ENCODE measurements at places on chromosomes 7 and 10.

DNA sequence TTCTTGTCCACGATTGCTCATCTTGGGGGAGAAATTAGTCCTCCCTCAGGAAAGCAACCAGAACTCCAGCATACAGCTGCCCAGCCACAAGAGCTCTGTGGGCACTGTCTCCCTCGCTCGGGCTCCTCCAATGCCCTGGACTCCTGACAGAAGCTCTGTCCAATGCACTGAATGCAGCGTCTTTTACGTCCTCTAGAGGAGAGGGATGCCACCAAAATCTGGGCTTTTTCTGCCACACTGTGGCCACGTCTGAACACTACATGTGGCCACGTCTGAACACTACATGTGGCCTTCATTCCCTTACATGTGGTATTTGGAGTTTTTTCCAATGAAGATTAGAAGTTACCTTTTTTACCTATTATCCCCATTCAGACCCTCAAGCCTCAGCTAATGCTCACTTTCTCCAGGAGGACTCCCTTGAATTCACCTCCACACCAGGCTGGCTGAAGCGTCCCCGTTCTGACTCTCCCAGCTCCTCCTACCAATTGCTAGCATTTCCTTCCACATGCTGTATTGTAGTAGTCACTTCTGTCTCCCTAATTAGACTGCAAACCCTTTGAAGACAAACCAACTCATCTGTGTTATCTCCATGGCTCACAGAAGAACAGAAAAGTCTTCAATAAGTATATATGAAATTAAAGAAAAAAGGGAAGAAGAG, 134.3 kb upstream of the PDE1C start:
- DNase-seq: peak; percentile 68

- DNase-seq: no peak
These were observed 111.5 kb downstream of the NPY start for GRCh38 chr7:24395512-24395911.

- DNase-seq: peak; percentile 88
These were observed at the start of gene BICC1 for GRCh38 chr10:58512491-58513187. Gene BICC1 (plus strand): TSS chr10:58512872. CDS start chr10:58513144, 272 bp downstream.

- DNase-seq: no peak
These were observed 221.6 kb downstream of the STK31 start for GRCh38 chr7:23931633-23932032.

GRCh38 chr10:45526309-45526905, 146.2 kb downstream of the ZFAND4 start:
- DNase-seq: no peak

GRCh38 chr10:12938271-12938670, 63.2 kb downstream of the CCDC3 start:
- no peak for DNase-seq

- no peak for DNase-seq
These were observed 1.7 kb upstream of the TBX20 start for GRCh38 chr7:35255443-35256255.

DNA sequence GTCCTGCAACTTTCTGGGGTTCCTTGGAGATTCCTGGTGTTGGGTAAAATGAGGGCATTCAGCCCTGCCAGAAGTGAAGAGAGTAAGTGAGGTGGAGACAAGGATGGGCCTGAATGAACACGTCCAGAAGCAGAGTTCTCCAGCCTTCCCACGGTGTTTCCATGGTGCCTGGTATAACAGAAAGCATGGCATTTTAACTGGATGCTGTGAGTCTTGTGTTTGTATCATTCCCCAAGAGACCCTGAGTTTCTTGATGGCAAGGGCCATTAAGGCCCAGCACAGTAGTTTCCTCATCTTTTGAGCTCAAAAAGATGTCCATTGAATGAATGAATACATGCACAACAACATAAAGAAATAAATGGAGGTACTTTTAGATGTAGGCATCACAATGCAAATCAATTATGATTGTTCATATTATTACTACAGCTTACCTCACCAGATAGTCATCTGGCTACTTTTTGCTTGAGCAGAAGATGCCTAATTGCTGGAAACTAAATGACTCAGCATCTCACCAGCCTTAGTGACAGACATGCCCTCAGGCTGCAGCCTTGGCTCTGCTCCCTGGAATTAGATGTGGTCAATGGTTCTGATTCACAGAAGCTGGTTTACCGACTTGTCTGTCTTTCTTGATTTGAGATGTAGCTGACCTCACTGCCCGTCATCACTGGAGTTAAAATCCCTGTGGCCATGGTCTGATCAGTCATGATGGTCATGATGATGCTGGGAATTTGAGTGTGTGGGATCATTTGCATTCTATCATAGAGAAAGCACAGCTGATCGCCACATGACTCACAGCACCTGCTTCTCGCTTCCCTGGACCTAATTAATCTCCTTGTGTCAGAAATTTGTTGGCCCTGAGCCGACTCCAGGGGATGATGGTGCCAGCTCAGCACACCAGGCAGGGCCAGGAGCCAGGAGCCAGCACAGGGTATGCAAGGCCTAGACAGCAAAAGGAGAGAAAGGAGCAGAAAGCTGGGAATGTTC, 83.9 kb downstream of the CXCL12 start:
- no peak for DNase-seq

- DNase-seq: no peak
These were observed 217.7 kb downstream of the TMEM178B start for GRCh38 chr7:141291541-141291940.

DNA sequence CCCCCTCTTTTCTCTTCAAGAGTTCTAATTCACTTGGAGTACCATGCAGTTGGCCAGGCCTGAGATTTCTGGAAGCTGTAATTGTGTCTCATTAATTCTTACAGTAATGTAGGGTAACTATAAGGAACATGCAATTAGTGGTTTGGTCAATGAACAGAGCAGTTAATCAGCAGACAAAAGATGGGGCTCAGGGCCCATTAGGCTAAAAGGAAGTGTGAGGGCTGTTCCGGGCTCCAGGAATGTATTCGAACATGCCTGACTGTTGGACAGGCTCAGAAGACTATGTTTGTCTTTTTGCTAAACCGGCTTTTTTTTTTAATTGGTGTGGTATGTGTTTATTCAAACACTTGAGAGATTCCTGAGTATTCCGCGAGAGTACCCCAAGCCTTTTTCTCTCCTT, 42.5 kb upstream of the FZD8 start:
- DNase-seq: no peak

- no peak for DNase-seq
These were observed 198.2 kb downstream of the PON1 start for GRCh38 chr7:95126053-95126709.

DNA sequence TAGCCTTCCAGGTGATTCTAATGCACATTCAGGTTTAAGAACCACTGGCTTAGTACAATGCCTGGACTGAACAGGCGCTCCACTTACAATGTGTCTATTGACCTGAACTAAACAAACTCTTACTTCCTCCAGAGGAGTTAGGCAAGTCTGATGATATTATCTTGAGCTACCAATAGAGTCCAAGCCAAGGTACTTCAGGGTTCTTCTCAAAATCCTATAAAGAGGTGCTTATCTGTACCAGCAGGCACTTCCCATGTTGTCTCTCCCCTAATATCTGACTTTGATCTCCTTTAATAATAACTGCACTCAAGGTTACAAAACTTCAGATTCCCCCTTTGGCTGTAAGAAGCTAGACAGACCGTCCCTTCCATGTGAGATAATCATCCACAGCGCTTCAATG, 157.0 kb upstream of the SVIL start:
- DNase-seq: no peak

DNA sequence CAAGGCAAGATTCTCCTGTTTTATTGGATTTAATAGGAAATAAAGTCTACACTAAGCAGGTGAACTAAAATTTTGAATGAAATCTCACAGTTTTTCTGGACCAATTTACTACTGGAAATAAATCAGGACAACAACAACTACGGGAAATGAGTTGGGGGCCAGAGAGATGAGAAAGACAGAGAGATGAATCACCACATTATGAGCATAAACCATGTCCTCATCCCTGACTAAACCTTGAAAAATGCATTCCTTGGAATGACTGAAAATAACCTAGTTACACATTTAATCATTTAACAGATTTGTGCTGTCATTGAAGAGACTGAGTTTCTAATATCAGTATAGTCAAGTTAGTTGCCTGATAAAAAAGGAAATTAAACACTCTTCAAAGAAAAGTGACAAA, 608.4 kb upstream of the KCND2 start:
- no peak for DNase-seq

DNA sequence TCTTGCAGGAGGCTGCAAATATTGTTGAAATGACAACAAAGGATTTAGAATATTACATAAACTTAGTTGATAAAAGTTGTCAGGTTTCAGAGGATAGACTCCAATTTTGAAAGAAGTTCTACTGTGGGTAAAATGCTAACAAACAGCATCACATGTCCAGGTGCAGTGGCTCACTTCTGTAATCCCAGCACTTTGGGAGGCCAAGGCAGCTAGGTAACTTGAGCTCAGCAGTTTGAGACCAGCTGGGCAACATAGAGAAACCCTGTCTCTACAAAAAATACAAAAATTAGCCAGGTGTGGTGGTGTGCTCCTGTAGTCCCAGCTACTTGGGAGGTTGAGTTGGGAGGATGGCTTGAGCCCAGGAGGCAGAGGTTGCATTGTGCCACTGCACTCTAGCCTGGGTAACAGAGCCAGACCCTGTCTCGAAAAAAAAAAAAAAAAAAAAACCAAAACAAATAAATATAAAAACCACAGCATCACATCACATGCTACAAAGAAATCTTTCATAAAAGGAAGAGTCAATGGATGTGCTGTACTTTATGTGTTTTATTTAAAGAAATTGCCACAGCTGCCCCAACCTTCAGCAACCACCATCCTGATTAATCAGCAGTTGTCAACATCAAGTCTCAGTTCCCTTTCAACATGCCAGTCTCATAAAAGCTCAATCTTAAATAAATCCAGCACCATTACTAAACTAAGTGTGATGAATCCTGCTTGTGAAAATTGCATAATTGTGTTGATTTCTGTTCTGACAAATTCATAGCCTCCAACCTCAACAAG, 83.2 kb upstream of the MBL2 start:
- DNase-seq: no peak

GRCh38 chr10:35426657-35427056, 90.3 kb downstream of the CCNY start:
- no peak for DNase-seq

DNA sequence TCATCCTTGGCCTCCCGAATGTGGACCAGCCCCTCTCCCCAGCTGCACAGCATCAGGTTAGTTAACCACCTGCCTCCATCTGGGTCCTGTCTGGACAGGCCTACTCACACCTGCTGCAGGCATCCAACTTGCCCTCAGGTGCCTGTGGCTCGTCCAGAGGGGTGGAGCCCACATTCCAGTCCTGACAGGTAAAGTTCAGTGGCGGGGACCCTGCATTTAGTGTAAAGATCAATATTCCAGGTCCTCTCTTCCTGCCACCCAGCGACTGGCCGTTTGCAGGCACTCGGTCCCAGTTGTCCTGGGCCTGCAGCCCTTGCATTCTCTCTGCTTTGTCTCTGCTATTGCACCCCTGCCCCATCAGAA, 15.0 kb downstream of the HTRA1 start:
- DNase-seq: no peak

GRCh38 chr10:491667-492424, 197.6 kb downstream of the DIP2C start:
- no peak for DNase-seq

DNA sequence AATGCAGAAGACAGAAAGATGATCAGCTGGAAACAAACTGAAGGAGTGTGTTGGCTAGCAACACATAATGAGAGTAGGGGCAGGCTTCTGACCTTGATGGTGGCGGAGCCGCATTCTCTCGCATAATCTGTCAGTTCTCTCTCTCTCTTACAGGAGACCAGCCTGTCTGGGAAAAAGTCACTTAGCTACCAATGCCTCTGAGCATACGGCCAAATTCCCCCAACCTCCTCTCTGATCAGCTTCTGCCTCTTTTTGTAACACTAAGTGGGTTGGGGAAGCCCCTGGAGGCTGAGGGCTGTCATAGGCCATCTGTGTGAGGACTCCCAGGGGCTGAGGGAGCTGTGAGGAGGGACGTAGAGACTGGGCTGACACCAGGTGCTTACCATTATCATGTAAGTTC, 104.6 kb downstream of the HIPK2 start:
- no peak for DNase-seq

DNA sequence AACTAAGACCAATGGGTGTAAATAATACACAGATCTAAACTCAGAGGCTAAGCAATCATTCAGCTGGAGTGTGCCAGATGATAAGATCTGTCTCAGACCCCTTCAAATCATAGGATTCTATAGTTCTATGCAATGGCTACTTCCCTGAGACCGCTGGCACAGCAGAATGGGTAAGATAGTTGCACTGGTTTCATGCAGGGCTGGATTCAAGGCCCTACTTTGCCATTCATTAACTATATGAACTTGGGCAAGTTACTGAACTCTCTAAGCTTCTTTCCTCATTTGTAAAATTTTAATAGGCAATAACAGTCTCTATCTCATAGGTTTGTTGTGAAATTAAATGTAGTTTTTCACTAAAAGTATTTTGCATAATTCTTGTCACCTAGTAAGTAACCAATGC, 62.0 kb downstream of the TFEC start:
- no peak for DNase-seq

DNA sequence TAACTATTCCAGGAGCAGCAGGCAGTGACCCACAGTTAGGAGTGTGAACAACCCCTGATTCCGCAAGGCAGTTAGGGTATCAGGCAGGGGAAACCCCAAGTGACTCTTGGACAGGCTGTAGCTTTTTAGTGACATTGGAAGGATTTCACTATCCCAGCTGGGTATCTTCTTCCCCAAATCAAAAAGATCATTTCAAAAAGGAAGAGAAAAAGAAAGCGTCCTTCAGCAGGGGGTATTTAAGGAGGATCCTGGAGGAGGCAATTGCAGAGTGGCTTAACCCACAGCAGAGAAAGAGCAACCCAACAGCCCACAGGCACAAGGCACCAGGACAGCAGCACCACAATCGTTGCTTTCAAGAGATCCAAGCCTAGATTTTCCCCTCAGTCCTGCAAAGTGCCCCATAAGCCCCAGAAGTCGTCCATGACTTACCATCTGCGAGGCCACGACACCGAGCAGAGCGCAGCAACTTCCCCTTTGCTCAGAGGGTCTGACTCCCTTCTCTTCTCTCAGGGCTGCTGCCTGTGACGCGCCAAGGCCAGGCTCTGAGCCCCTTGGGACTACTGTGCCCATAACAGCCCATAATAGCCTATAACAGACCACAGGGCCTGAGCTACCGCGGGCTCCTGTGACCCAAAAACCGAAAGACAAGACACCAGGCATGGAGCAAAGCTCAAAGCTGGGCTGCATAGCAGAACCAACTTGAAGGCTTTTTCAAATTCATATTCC, 19.8 kb downstream of the PIK3AP1 start:
- no peak for DNase-seq
